Lung (tissue), 17 donors: ENCODE measurements at places on chromosomes 1 and 21. TPM values are rescaled to one million over a fixed set of nuclear protein-coding genes. Genes with fewer than 3 reads are reported as not detected.
A peak's percentile ranks its signal among the peaks of the same experiment; 100 is the strongest.

DNA sequence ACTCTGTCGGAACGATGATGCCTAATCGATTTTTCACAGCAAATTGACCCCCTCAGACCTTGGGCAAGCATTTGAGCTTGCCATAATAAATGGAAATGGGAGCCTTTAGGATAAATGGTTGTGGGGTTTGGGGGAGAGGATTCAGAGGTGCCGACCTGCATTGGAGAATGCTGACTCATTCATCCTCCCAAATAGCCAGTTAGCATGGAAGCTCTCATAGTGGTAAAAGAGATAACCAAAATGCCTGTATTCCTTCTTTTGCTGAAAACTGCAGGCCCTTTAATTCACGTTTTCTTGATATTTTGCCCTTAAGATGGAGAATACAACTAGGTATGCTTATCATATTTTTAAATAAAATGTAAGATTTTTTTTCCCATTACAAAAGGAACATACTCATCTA, 392.6 kb upstream of the DEPDC1 start:
- DNase-seq: no peak
- H3K27ac ChIP-seq: no peak overlapping the region
- H3K4me1 ChIP-seq: no peaks in the 10 kb centered on the region
- no peaks in the 10 kb centered on the region for H3K36me3 ChIP-seq
- H3K4me3 ChIP-seq: no peak overlapping the region

GRCh38 chr21:27825035-27825434, 858.1 kb upstream of the ADAMTS5 start:
- no peaks in the 10 kb centered on the region for H3K4me1 ChIP-seq
- H3K36me3 ChIP-seq: no peaks in the 10 kb centered on the region
- no peak overlapping the region for H3K27ac ChIP-seq
- no peak for DNase-seq
- no peaks in the 10 kb centered on the region for H3K27me3 ChIP-seq
- H3K4me3 ChIP-seq: no peak overlapping the region

GRCh38 chr1:111736548-111737215, 2.5 kb downstream of the INKA2 start:
- no peak overlapping the region for H3K4me3 ChIP-seq
- no peaks in the 10 kb centered on the region for H3K36me3 ChIP-seq
- H3K27me3 ChIP-seq: no peaks in the 10 kb centered on the region
- DNase-seq: peak; percentile 93

DNA sequence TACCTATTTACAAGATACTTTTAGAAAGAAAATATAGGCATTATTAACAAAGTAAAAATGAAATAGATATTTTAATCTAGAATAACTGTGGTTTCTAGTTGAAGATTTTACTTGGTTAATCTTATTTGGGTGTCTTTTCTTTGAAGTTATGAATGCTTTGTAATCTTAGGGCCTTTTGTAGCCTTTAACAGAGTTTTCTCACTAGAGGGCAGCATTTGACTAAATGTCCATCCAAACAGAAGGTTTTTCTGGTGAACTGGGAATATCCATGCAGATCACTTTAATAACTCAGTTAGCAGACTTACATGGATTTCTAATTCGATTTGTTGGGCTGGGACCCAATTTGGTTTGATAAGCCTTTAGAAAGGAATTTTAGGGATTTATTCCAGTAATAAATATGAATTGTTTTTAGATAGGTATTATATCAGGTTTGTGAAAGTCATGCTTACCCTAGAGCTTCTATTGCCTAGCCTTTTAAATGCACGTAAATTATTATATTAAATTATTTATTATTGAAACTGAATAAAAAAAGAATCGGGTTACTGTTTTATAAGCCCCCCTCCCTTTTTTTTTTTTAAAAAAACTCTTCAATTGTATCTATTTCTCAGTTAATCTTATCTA, 119.7 kb downstream of the ZNF326 start:
- no peak overlapping the region for H3K27ac ChIP-seq
- no peak overlapping the region for H3K4me3 ChIP-seq
- peaks cover 5% of the 10 kb centered on the region for H3K27me3 ChIP-seq
- no peaks in the 10 kb centered on the region for H3K36me3 ChIP-seq
- DNase-seq: peak; percentile 67

- no peak for DNase-seq
- H3K27ac ChIP-seq: no peak overlapping the region
- no peak overlapping the region for H3K4me3 ChIP-seq
- H3K27me3 ChIP-seq: peaks cover 41% of the 10 kb centered on the region
Observed at GRCh38 chr1:165364568-165365133, 8.1 kb upstream of the LMX1A start.

DNA sequence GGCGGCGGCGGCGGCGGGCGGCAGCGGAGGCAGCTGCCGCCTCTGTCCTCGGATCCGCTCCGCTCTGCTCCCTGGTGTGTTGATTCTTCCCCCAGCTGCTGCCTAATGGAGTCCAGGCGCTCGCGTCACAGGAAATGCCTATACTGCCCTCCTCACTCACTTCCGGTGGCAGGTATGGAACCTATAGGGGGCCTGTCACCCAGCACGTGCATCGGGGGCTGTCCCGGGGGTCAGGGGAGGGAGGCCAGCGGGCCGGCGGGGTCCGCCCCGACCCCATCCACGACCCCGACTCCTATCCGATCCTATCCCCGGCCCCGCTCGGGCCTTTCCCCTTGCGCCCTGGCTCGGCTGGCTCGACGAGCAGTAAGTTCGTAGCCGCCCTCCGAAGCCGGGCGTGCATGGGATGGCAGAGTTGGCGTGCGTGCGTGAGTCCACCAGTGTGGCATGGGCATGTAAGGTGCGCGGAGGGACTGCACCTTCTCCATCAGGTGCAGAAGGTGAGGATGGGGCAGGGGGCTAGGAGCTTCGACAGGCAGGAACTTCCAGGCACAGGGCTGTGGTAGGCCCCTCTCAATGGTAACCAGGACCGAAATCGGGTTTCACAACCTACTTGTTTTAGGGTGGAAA, at the start of gene WDR26:
TSS of gene WDR26 (minus strand) at position 107 of the 627 bp plus-strand sequence.
- H3K4me1 ChIP-seq: no peaks in the 10 kb centered on the region
- H3K4me3 ChIP-seq: peak within 1 kb of the TSS; percentile 71
- peak; percentile 90 for DNase-seq

GRCh38 chr1:4052657-4053056, 152.6 kb upstream of the C1orf174 start:
- H3K4me3 ChIP-seq: no peak overlapping the region
- no peaks in the 10 kb centered on the region for H3K4me1 ChIP-seq
- H3K27ac ChIP-seq: no peak overlapping the region

- H3K36me3 ChIP-seq: peaks cover 24% of the 10 kb centered on the region
- H3K4me1 ChIP-seq: no peaks in the 10 kb centered on the region
- H3K27me3 ChIP-seq: no peaks in the 10 kb centered on the region
Observed at GRCh38 chr1:204408074-204408507, 3.5 kb downstream of the PPP1R15B start.

Gene SPRR2A
- total RNA-seq: not detected

Gene MCOLN2
- total RNA-seq: 5.0 TPM

Gene SEMA4A
- 22.7 TPM for total RNA-seq

- H3K4me1 ChIP-seq: peaks cover 5% of the 10 kb centered on the region
- no peaks in the 10 kb centered on the region for H3K36me3 ChIP-seq
- peak; percentile 92 for DNase-seq
Observed at GRCh38 chr1:111406321-111406768, 21.2 kb downstream of the OVGP1 start.

Gene NFIA
- 63.4 TPM for total RNA-seq

GRCh38 chr1:6235296-6235677, 477 bp downstream of the ICMT start:
- DNase-seq: no peak
- no peak overlapping the region for H3K27ac ChIP-seq
- H3K36me3 ChIP-seq: peaks cover 16% of the 10 kb centered on the region
- peaks cover 13% of the 10 kb centered on the region for H3K4me1 ChIP-seq

DNA sequence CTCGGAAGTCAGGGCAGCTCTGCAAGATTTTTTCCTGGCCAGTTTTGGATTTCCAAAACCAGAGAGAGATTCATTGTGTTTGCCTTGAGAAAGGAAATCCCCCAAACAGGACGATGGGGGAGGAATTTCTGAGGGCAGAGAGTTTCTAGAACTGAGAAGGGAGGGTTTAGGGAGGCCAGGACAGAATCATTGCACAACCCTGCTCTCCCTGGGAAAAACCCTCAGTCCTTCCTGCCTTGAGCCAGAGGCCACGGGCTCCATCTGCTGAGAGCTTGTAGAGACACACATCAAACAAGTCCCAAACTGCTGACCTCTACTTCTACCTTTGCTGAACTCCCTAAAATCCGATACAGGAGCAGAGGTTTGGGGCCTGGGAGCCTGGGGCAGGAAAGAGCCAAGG, 99.7 kb downstream of the NMNAT2 start:
- peak; percentile 95 for DNase-seq
- H3K36me3 ChIP-seq: no peaks in the 10 kb centered on the region
- H3K27ac ChIP-seq: peak overlapping the region; percentile 21
- H3K4me3 ChIP-seq: no peak overlapping the region
- H3K4me1 ChIP-seq: no peaks in the 10 kb centered on the region
- H3K27me3 ChIP-seq: no peaks in the 10 kb centered on the region

Gene PSRC1
- 4.9 TPM for total RNA-seq

GRCh38 chr1:172041102-172041501, 199.8 kb downstream of the DNM3 start:
- H3K36me3 ChIP-seq: peaks cover 3% of the 10 kb centered on the region
- no peak overlapping the region for H3K4me3 ChIP-seq
- DNase-seq: no peak
- H3K27me3 ChIP-seq: no peaks in the 10 kb centered on the region

DNA sequence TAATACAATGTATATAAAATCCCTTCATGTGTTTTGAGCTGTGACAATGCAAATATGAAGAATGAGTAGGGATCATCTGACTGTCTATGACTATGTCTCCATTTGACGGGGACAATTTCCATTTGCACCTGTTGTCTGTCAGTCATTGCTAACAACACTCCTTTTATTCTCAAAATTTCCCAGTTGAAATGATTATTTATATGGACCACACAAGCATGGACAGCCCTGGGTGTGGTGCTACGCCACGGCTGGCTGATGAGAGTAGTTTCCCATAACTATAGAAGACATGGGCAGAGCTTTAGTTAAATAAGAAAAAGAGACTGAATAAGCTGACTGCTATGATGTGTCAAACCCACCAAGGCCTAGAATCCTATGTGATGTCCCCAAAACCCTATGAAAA, 135.8 kb downstream of the MAP3K21 start:
- no peaks in the 10 kb centered on the region for H3K4me1 ChIP-seq

GRCh38 chr1:183512450-183512849, 40.2 kb downstream of the SMG7 start:
- DNase-seq: peak; percentile 17
- no peaks in the 10 kb centered on the region for H3K27me3 ChIP-seq
- H3K36me3 ChIP-seq: peaks cover 3% of the 10 kb centered on the region

- H3K4me3 ChIP-seq: no peak overlapping the region
- no peaks in the 10 kb centered on the region for H3K27me3 ChIP-seq
- H3K27ac ChIP-seq: no peak overlapping the region
Observed at GRCh38 chr1:6854166-6854565, 68.9 kb downstream of the CAMTA1 start.

- no peaks in the 10 kb centered on the region for H3K4me1 ChIP-seq
- peaks cover 26% of the 10 kb centered on the region for H3K36me3 ChIP-seq
- H3K27ac ChIP-seq: no peak overlapping the region
- no peak overlapping the region for H3K4me3 ChIP-seq
- no peak for DNase-seq
Observed at GRCh38 chr1:236836157-236836556, 41.1 kb downstream of the MTR start.

DNA sequence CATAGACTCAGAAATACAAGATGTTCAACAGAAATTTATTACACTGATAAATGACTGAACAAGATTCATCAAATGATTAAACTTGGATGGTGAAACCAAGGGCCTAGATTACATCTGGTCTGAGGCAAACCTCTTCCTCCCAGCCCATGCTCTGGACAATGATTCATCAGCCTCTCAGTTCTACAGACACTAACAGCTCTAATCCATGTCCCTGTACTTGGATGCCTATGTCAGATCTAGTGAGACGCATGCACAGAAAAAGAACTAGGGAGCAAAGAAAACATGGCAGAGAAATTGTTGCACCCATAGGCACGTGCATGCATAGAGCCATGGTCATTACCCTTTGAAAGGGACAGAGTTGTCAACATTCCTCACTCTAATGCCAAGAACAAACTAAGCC, 250.1 kb downstream of the KCNH1 start:
- no peaks in the 10 kb centered on the region for H3K4me1 ChIP-seq
- no peak overlapping the region for H3K4me3 ChIP-seq
- no peak overlapping the region for H3K27ac ChIP-seq
- no peaks in the 10 kb centered on the region for H3K27me3 ChIP-seq

- H3K4me1 ChIP-seq: no peaks in the 10 kb centered on the region
- H3K36me3 ChIP-seq: no peaks in the 10 kb centered on the region
- no peak for DNase-seq
- no peaks in the 10 kb centered on the region for H3K27me3 ChIP-seq
- H3K27ac ChIP-seq: no peak overlapping the region
- H3K4me3 ChIP-seq: no peak overlapping the region
Observed at GRCh38 chr1:65190229-65190628, 42.2 kb downstream of the AK4 start.

GRCh38 chr1:174077749-174078490, 55.8 kb upstream of the RC3H1 start:
- H3K36me3 ChIP-seq: no peaks in the 10 kb centered on the region
- H3K27me3 ChIP-seq: no peaks in the 10 kb centered on the region
- H3K4me3 ChIP-seq: no peak overlapping the region
- H3K4me1 ChIP-seq: no peaks in the 10 kb centered on the region
